ENCODE measurements at places on chromosomes 7 and 10.

GRCh38 chr7:36984710-36985312 is 260.5 kb upstream of the AOAH start:
- no peak for DNase-seq

DNA sequence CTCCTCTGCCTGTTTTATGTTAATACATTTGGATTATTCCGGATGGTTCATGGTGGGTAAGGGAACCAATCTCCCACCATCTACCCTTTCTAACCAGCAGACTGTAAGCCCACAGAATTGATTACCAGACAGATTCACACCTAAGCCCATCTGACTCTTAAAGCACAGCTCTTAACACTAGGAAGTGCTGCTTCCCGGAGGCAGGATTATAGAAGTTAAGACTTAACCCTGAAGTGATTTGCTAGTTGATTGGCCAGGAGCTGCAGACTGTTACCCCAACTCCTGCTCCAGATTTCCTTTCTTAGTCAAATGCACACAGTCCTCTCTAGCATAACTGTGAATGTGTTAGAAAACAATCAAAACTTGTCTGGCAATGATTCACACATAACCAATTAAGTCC is 221.7 kb downstream of the CDK14 start:
- DNase-seq = no peak

- no peak for DNase-seq
These were observed 202.3 kb downstream of the GRID1 start for GRCh38 chr10:86164174-86164774.

DNA sequence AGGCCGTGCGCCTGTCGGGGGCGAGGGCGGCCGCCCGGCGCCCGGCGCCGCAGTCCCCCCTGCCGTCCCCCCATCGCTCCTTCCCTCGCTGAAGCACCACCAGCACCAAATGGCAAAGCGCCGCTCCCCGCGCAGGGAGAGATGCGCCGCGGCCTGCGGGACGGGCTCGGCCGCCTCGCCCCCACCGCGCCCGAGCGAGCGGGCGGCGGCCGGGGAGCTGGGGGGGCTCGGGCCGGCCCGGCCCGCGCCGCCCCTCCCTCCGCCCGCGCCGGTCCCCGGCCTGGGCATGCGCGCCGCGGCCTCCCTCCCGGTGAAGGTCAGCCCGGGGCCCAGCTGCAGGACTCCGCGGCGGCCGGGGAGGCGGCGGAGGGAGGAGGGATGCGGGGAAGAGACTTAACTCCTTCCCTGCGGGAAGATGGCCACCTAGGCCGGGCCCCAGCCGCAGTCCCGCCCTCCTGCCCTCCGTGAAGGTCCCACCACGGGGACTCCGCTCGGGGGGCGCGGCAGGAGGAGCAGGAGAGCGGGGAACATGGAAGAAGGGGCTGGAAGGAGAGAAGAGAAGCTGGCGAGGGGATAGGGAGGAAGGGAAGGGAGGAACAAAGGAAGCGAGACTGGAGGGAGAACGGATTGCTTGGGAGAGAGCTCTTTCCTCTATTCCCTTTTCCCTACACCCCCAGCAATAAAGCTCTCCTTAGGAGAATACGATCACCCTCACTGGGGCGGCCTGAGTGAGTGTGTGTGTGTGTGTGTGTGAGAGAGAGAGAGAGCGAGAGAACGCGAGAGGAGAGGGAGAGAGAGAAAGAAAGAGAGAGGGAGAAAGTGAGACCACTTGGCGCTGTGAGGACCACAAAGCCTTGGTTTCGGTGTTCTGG is 3.4 kb upstream of the SMARCD3 start:
- DNase-seq = peak; percentile 59

- no peak for DNase-seq
These were observed 2.3 kb upstream of the ZSCAN25 start for GRCh38 chr7:99614495-99614894.

DNA sequence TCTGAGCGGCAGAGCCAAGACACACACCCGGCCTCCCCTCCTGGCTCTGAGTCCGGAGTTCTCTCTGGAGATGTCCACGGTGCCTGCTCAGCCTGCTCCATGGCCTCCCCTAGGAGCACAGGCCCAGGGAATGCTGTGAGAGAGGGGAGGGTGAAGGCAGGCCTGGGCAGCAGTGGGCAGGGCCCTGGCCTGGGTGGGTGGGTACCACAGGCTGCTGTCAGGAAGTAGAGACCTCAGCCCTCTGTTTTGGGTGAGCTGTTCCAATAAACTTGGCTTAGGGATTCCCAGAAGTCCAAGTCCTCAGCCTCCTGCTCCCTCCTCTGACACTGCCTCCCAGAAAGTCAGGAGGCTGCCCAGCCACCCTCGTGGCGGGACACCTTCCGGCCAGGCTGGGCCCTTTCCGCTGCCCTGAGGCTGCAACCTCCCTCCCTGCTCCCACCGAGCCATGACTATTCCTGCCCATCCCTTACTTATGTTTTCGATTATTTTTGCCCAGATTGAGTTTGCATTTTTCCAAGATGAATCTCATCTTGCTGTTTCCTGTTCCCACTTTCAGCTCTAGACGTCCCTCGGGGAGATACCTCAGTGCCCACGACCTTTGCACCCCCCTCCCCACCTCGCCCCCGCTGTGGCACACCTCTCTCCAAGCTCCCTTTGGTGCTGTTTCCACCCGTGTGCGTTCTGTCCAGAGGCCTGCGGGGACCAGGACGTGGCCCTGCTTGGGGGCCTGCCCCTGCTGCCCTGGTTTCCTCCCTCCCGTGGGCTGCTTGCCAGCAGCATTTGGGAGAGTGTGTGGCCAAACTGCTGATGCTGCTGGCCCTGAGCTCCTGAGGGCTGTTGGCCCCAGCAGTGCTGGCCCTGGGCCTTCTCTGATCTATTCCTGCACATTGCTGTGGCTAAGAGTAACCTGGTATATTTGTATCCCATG is 5.8 kb upstream of the POLM start:
- peak; percentile 96 for DNase-seq

- no peak for DNase-seq
These were observed 60.2 kb downstream of the LRRC18 start for GRCh38 chr10:48879451-48879850.

All from EL (cell line).